Mesothelial cell of epicardium (in vitro differentiated cells): ENCODE measurements at places on chromosomes 4 and X. TPM values are rescaled to one million over a fixed set of nuclear protein-coding genes. Genes with fewer than 3 reads are reported as not detected.

GRCh38 chrX:8946563-8946962 is 87.4 kb downstream of the FAM9B start:
- DNase-seq, result no peak

RBM47 gene
- total RNA-seq, result 37.8 to 41.5 TPM (median 41.0 TPM) in 3 replicates

TKTL2 gene
- not detected in 3 replicates for total RNA-seq

GRCh38 chr4:42543762-42544161 is 113.1 kb downstream of the ATP8A1 start:
- no peak for DNase-seq
